Dorsolateral prefrontal cortex (tissue), 122 donors: ENCODE measurements at places on chromosomes 2 and 18.

GRCh38 chr2:120992791-120993555 is 257.3 kb downstream of the GLI2 start:
- no peak for DNase-seq

DNA sequence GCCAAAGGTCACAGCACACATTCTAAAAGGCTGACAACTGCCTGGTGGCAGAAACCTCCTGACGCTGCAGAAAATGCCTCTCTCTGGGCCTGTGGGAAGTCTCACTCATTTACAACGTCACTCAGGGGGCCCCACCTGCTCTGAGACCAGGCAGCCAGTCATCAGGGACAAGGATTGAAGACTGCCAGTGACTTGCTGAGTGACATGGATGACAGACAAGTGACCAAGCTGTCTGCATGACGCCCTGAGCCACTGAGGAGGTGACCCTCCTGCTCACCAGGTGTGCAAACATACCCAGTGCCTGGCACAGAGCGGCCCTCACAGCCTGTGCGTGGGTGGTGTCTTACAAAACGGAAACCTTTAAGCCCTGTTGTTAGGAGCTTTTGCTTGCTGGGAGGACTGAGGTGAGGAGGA is 392.4 kb downstream of the TNS1 start:
- DNase-seq = no peak

DNA sequence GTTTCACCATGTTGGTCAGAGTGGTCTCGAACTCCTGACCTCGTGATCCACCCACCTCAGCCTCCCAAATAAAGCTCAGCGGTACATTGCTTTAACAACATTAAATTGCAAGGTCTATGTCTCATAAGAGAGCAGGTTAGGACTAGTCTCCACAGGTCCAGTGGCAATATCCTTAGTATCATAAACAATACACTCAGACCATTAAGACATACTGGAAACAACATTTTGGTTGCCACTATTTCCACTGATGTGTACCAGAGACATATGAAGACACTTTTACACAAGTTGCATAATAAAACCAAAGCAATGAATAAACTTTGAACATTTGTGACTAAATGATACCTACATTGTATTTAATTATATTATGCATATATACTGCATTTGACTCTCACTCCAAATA is 1130.0 kb downstream of the TSN start:
- no peak for DNase-seq

- DNase-seq = no peak
Measured at GRCh38 chr2:46985512-46985911, 69.9 kb upstream of the MCFD2 start.

- DNase-seq = no peak
Measured at GRCh38 chr2:158756976-158757375, 38.1 kb upstream of the DAPL1 start.

DNA sequence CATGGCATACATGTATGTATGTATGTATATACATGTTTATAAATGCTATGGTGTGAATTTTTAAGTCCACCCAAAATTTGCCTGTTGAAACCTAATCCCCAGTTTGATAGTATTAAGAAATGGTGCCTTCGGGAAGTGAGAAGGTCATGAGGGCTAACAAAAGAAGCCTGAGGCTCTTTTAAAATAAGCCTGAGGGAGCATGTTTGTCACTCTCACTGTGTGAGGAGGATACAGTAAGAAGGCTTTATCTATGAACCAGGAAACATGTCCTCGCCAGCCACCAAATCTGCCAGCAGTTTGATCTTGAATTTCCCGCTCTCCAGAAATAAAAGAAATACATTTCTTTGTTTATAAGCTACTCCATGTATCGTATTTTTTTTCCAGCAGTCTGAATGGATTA is 163.0 kb upstream of the LINC00305 start:
- no peak for DNase-seq

GRCh38 chr18:8623549-8624106 is 14.4 kb downstream of the RAB12 start:
- DNase-seq = no peak

GRCh38 chr2:150133623-150134022 is 353.8 kb downstream of the RND3 start:
- DNase-seq = no peak

DNA sequence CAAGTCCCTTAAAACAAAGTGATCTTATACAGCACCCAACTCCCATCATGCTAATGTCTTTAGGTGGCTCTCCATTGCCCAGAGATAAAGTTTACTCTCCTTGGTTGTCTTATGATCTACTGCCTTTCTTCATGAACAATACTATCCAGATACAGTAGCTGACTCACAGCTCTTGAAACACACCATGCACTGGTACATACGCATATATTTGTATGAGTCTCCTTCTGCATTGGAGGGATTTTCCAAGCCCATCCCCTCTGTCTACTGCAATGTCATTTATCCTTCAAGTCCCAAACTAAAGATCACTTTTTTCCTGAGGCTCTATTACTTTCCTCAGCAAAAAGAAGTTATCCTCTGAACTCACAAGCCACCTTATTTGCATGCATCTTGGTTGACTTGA is 84.7 kb upstream of the LRATD1 start:
- DNase-seq = no peak

- no peak for DNase-seq
Measured at GRCh38 chr2:211494536-211494935, 938.1 kb downstream of the CPS1 start.

DNA sequence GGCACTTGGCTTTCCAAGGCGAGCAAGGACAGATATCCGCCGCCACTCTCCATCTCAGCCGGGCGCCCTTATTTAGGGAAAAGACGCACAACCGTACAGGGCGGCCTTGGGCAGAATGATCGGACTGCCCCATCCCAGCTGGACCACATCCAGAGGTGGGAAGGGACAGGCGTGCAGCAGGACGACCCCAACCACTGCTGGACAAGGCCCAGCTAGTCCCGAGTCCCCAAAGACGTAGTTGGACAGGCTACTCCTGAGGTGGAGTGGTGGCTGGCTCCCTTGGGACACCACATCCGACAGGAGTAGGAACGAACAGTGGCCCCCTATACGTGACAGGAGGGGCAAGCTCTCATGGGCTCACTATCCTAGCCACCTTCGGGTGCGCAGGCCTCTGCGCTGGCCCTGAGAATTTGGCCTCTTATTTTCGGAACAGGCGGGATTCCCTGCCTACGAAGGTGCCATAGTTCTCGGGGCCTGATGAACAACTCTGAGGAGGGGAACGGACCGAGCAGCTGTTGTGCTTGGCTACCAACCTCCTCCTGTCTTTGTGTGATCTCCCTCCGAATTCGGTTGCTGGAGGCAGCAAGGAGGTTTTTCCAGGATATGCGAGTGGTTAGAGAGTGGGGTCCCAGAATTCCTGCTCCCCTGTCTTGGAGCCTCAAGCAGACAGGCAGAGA is 2.3 kb downstream of the FEV start:
- no peak for DNase-seq

DNA sequence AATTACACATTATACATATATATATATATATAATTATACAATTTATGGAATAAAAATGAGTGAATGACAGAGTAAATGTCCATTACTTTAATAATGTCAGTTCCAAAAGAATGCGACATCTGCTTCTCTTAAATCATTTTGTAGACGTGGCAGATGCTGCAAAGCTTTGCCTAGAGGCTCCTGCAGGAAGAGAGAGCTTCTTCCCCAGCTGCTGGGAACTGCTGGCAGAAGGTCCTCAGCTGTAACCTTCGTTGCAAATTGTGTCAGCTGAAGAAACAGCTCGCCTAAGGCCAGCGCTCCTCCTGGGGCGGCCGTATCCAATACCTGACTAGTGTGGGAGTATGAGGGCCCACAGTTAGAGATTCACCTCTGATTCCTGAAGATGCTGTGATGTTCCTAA is 9.6 kb upstream of the THNSL2 start:
- DNase-seq = no peak

DNA sequence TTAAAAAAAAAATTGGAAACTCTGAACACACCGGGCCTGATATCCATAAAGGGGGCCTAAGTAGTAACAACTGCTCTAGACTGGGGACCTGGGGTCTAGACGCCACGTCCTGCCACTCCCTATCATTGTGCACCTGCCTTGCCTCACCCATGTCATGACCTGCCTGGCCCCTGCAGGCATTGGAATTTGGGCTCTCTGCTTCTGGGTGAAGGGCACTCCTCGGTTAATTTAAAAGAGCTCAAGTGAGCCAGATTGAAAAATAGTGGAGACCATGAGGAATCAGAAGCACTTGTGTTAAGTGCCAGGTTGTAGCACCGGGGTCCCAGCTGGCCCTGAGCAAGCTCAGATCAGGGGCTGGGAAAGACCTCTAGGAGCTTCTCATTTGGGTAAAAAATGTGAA is 48.1 kb downstream of the SLC4A1AP start:
- no peak for DNase-seq

DNA sequence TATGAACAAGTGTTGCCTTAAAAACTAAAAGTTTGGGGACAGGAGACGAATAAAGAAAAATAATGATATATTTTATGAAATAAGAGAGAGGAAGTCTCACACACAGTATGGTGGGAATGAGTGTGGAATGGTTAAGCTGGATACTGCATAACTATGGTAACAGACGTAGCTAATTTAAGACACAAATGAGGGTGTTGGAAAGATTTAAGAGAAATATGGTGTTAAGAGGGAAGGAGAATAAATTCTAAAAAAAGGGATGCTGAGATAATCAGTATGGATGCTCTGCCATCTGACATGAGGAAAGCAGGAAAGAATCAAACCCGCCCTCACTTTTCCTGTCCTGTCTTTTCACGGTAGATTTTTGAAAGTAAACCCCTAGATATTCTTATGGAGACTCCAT is 10.6 kb downstream of the ADD2 start:
- no peak for DNase-seq

- no peak for DNase-seq
Measured at GRCh38 chr2:151280271-151280670, 9.2 kb downstream of the NMI start.

DNA sequence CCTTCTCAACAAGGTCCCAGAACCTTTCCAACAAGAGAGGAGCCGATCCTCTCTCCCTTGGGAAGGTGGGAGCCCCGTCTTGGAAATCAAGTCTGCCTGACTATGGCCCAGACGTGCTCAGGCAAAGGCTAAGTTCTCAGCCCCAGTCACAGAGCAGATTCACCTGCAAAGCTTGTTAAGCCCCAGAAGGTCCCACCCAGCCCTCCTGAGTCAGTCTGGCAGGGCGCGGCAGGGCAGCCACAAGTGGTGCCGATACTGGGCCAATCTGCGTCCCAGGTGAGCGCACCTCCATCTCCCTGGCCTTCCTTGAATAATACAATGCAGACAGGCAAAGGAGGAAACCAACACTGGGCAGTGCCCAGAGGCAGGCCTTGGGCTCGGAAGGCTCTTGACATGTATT is 15.0 kb downstream of the CRACDL start:
- DNase-seq = no peak

GRCh38 chr2:193701484-193701883 is 1506.8 kb upstream of the TMEFF2 start:
- DNase-seq = no peak

GRCh38 chr2:16660114-16660513 is 5.5 kb downstream of the CYRIA start:
- DNase-seq = no peak

DNA sequence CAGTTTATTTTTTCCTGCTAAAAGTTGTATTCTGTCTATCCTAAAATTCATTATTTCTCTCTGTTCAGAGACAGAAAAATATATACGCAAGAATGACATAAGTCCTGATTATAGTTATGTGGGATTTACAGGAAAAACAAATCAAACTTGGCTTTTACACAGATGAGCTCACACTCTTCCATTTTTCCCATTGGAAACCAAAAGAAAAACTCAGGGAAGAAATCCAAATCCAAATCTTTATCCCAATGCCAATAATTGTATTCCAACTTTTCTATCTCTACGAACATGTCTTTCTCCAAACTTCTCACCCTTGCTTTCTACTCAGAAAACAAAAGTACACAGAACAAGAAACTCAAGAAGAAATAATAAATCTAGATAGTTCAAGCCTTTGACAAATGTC is 249.1 kb upstream of the TMEFF2 start:
- DNase-seq = no peak

DNA sequence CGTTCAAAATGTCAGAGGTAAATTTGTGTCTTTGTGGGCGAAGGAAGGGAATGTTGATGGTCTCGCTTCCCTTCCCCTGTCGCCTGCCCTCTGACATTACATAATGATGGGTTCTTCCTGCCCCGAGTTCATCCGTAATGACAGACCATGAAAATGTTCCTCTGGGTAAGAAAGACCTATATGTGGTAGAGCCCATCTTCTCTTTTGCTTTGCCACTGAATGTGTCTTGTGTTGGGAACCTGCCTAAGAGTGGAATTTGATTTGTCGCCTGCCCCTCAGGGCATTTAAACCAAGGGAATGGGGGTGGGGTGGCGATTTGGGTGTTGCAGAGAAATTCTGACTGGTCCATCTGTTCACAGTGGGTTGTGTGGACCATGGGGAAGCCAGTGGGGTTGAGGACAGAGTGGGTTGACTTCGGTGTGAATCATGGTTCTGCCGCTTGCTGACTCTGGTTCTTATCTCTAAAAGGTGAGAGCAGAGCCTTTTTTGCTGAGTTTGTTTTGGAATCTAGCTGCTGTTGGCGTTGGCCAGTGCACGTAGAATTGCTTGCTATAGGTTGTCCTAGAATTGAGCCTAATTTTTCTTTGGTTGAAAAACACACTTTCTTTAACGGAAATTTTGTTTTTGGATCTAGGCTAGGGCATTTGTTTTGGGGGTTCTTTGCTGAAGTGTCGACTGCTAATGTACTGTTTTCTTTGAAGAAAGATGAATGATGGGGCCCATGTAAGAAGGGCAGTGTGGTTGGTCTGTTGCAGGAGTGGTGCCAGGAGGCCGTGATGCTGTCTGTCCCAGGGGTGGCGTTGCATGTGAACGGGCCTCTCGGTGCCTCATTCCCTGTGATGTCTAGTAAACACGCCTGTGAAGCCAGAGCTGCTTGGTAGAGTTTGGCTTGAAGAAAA is 1.3 kb downstream of the INPP4A start:
- DNase-seq = peak; percentile 45

- no peak for DNase-seq
Measured at GRCh38 chr2:74715880-74716279, 61.8 kb downstream of the SEMA4F start.

GRCh38 chr2:137952586-137953129 is 11.6 kb upstream of the HNMT start:
- no peak for DNase-seq

- no peak for DNase-seq
Measured at GRCh38 chr2:72942881-72943418, 25.6 kb downstream of the EMX1 start.

DNA sequence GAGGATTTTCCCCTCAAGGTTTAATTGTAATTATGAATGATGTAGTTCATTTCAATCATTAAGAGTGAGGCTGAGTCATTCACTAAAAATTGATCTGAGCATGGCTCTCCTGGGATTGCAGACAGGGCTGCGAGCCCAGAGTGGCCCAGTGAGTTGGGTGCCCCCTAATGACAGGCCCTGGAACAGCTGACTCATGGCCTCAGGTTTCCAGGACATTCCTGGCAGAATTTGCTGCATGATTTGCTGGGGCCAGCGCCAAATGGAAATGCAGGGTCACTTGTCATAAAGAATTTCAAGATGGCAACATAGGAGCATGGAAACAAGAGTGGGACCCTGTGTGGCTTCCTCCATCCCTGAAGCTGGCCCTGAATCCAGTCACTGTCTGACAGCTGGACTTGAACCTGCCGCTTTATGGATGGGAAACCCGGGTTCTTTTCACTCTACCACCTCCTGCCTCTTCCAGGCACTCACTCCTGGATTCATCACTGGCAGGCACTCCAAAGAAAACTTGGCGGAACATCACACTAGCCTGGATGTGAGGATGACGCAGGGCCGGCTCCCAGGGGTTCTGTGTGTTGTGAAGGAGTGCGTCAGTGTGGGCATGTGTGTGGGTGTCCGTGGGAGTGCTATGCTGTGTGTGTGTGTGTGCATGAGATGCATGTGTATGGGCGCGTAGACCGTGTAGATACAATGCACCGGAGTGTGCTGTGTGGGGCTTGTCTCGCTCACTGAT is 15.2 kb downstream of the OTOF start:
- DNase-seq = peak; percentile 40

GRCh38 chr2:7952046-7952745 is 729.7 kb upstream of the ID2 start:
- no peak for DNase-seq
